Activated CD8-positive, alpha-beta memory T cell treated with anti-CD3 and anti-CD28 coated beads for 1 hour (primary cell): ENCODE measurements at places on chromosomes 2 and 18.

DNA sequence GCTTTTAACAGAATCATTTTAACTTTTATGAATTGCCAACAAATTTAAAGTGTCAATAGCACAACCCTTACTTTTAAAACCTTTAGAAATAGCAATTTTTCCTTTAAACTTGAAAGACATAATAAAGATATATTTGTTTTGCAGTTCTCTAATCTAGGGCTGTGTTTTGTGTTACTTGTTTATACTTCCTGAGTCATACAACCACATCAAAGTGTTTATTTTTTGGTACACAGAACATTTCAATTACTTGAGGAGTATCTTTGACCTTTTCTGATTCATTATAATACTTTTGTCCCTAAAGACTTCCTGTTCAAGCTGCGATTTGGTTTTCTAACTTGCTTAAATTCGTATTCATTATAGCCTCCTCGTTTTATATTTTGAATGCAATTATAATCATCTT is 21.8 kb downstream of the TYW5 start:
- no peak for DNase-seq

- DNase-seq: no peak
These were observed 658.4 kb downstream of the NYAP2 start for GRCh38 chr2:226057914-226058313.

DNA sequence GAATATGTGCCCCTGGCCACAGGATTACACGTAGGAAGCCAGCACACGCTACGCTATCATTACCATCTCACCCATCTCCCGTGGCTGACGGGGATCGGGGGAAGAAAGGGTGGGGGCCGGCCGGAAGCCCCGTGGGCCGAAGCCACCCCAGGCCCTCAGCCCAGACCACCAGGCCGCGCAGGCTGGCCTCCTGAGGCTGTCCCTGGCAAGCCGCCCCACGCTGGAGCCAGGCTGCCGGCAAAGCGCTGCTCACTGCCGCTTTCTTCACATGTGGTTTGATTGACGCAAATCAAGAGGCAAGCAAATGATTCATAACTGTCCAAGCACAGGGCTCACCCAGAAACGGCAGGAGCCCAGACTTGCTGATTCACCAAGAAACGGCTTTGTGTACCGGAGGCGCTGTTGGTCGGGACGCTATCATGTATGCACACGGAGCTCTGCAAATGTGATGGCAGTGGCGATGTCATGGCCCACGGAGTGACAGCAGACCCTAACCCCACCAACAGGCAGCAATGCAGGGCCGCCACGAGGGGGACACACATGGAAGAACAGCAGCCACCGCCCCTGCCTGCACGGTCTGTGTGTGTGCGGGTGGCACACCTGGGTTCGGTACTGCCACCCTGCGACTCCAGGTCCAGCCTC is 125.7 kb downstream of the HDAC4 start:
- DNase-seq: peak; percentile 57

DNA sequence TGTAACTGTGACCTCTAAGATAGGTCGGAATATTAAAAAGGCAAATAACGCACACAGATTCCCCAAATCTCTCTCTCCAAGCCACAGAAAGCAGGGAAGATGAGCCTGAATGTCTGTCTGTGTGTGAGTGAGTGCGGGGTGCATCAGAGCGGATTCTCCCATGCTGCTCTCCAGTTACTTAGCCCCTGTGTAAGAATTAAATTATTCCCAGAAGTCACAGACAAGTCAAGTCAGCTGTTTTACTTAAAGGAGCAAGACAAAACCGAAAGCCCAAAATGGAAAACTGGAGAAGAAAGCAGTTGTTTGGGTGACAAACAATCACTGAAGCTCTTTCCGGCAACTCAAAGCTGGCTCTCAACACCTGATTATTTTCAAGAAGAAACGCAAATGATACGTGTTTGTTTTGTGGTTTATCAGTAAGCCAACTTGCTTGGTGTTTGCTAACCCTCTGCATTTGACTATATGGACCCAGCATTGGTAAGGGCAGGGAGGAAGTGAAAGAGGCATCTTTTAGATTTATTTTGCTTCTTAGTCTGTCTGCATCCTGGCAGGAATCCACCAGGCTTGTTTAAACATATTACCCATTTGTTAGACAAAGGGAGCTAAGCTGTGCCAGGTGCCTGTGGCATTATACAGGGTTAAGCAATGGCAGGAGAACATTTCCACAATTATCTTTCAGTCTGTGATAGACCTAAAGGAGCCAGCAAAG is 121.5 kb upstream of the CREB1 start:
- no peak for DNase-seq

- no peak for DNase-seq
These were observed 523.5 kb downstream of the LRRTM4 start for GRCh38 chr2:76998704-76999103.

DNA sequence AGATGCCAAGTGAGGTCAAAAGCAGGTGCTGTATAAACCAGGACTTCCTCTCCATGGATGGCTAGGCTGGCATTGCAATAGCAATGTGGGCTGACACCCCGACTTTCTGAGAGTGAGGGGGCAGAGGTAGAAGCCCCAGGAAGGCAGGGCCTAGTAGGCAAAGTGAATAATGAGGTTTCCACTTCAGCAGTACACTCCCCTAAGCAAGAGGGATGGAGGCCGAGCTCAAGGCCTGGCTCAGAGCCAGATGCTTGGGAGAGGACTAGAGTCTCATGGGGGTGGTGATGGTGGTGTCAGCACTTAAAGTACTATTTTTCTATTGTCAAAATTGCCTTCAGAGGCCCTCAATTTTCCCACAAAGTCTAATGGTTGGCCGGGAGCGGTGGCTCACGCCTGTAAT is 41.6 kb upstream of the HK2 start:
- no peak for DNase-seq

- no peak for DNase-seq
These were observed 74.8 kb downstream of the LYPD1 start for GRCh38 chr2:132595186-132595585.

- no peak for DNase-seq
These were observed at the start of gene CHRNA1 for GRCh38 chr2:174764280-174765255. TSS of gene CHRNA1 (minus strand) at chr2:174764472. CDS start at chr2:174764394, 78 bp downstream.

- no peak for DNase-seq
These were observed 96.0 kb downstream of the HNMT start for GRCh38 chr2:138060301-138060635.

DNA sequence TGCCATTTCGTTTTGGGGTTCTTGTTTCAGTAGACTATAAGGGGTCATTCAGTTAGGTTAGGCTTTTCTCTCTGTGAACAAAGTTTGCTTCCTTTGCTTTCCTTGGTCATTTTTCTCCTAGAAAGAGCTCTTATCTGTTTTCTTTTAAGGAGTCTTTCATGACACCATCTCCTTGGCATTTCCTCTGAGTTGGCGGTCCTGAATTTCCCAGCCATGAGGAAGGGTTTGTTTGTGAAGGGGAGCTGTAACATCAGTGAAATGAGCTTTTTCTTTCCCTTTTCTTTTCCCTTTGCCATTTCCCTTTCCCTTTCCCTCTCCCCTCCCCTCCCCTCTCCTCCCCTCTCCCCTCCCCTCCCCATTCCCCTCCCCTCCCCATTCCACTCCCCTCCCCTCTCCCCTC is 61.7 kb downstream of the MAP4K4 start:
- no peak for DNase-seq

DNA sequence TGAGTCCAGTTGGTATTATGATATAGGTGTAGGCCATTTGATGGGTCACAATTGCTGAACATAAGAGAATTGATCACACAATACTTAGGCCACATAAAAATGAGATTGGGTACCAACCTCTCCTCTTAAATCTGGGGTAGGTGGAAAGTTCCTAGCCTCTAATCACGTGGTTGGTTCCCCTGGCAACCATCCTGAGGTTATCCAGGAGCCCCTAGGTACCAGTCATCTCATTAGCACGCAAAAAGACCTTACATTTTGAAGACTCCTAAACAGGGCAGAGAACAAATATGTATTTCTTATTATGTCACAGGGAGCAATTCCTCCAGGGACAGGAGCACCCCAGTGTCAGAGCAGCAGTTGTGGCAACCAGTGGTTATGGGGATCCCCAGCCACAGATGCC is 12.7 kb upstream of the SELENOI start:
- DNase-seq: no peak

- no peak for DNase-seq
These were observed 34.9 kb upstream of the ARMC9 start for GRCh38 chr2:231163414-231164095.

DNA sequence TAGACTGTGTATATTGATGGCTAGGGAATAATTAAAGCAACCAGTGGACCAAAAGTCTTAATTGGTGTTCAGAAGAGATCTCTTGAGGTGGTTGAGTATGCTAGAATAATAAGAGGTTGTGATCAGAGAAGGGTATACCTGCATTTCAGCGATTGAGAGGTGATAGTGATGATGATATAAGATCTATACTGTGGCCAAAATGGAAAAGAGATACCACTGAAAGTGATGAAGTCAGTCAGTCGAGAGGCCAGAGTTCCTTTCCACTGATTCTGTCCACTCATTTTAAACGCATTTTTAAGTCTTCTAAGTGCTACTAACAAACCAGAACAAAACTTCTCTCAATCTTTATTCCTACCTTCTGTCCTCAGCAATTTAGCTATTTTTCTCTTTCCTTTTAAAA is 32.9 kb downstream of the ACTR3 start:
- no peak for DNase-seq

DNA sequence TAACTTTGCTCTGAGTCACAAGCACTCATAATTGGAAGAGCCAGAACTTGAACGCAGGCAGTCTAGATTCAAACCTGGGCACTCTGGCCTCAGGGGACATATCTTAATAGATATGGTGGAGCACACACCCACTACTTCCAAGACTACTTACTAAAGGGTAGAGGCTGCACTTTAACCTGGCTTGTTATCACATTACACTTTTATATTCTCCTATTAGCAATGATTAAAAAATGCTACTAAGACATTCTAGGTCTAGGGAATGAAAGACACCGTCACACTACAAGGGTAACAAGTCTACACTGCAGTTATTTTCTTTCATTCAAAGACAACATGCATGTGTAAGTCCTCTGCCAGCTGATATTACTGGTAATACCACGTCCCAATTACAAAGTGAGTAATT is 258.8 kb downstream of the ZNF521 start:
- DNase-seq: no peak

DNA sequence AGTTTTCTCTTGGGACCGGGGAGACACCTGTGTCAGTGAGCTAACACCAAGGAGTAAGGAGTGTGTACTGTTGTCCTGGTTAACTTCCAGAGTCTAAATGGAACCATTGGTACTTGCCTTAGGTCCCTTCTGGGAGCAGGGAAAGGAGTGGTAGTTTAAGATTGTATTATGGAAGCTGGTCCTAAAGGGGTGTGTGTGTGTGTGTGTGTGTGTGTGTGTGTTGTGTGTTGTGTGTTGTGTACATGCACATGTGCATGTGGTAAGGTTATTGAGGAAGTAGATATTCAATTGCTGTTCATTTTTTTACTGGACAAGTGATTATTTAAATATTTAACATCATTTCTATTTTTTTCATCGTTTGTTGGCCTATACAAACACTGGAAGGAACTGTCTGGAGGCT is 1.4 kb downstream of the APLF start:
- no peak for DNase-seq

GRCh38 chr2:68733365-68733764 is 1.2 kb upstream of the ARHGAP25 start:
- no peak for DNase-seq

GRCh38 chr2:97998431-97999005 is 2.8 kb upstream of the TMEM131 start:
- no peak for DNase-seq

DNA sequence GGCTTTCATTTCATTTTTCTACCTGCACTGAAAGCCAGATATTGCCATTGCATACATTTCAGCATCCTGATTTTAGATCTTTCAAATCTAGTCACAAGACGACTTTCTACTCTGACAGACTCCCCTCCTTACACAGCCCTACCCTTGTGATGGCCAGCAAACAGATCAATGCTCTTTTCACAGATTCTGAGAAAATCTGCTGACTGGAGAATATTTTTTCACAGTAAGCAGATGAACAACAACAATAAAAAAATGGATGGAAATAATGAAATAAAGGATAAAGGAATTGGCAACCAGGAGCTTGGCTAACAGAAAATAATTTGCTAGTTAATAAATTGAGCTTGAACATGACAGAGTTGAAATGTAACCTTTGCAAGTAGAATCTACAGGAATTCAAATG is 527.2 kb downstream of the IRS1 start:
- no peak for DNase-seq

DNA sequence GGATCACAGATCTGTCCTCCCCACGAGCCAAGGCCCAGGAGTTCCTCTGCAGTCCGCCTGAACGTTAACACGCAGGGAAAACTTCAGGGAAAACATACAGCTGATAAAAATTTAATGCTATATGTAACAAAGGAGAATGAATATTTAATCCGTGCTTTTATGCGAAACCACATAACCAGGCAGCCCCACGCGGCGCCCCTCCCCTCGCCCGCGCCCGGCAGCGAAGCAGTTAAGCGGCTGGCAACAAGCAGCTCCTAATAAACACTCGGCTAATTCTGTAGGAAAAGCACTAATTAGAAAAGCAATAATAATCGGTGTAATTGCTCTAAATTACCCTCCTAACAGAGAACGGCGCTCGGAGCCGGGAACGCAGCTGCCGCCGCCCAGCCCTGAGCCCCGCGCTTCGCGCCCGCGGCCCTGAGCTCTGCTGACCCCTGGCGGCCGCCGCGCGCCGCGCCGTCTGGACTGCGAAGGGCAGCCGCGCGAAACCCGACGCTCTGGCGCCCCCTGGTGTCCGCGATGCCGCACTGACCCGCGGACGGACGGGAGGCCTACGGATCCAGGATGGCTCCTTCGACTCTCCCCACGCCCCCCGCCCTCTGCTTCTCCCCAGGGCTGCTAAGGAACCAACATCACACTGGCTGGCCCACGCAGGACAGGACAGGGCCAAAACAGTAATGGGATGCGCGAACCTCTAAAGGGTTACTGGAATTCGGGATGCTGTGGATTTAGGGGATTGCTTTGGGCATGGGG is 181.4 kb downstream of the SMAD2 start:
- DNase-seq: peak; percentile 31

DNA sequence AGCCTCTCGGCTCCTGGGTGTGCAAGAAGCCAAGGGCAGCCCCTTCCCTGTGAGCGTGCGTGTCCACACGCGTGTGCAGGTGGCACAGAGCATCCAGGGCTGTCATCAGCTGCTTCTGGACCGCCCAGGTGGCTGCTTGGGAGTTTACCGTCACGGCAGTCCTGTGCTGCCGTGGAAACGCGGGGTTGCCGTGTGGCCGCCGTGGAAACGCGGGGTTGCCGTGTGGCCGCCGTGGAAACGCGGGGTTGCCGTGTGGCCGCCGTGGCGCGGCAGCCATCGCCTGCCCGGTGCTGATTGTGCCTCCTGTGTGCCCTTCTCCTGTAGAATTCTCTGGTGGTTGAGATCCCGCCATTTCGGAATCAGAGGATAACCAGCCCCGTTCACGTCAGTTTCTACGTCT is 71.4 kb downstream of the NFATC1 start:
- no peak for DNase-seq

DNA sequence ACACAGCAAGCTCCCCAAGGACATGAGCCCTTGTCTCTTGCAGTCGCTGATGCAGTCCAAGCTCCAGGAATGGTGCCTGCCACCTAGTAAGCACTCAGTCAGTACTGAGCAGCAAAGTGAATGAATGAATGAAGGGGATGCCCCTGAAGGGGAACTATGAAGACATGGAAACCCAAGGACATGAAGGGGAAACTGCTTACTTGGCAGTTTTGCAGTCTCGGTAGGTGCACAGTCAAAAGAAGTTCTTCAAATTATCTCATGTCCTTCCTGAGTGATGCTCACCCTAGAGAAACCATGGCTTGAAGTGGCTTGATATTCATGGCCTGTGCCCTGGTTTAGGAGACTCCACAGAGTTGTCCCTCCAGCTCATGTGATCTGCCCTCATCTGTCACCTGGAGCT is 102.1 kb upstream of the DLX2 start:
- DNase-seq: no peak
